ENCODE measurements at places on chromosomes 2 and 18.
A peak's percentile ranks its signal among the peaks of the same experiment; 100 is the strongest.

GRCh38 chr2:208069186-208069585 is 43.9 kb upstream of the PLEKHM3 start:
- no peak for DNase-seq

GRCh38 chr18:38074298-38074876 is 508.8 kb upstream of the CELF4 start:
- DNase-seq, result no peak

- DNase-seq, result no peak
Observed at GRCh38 chr2:27221166-27221565, 4.0 kb downstream of the CAD start.

DNA sequence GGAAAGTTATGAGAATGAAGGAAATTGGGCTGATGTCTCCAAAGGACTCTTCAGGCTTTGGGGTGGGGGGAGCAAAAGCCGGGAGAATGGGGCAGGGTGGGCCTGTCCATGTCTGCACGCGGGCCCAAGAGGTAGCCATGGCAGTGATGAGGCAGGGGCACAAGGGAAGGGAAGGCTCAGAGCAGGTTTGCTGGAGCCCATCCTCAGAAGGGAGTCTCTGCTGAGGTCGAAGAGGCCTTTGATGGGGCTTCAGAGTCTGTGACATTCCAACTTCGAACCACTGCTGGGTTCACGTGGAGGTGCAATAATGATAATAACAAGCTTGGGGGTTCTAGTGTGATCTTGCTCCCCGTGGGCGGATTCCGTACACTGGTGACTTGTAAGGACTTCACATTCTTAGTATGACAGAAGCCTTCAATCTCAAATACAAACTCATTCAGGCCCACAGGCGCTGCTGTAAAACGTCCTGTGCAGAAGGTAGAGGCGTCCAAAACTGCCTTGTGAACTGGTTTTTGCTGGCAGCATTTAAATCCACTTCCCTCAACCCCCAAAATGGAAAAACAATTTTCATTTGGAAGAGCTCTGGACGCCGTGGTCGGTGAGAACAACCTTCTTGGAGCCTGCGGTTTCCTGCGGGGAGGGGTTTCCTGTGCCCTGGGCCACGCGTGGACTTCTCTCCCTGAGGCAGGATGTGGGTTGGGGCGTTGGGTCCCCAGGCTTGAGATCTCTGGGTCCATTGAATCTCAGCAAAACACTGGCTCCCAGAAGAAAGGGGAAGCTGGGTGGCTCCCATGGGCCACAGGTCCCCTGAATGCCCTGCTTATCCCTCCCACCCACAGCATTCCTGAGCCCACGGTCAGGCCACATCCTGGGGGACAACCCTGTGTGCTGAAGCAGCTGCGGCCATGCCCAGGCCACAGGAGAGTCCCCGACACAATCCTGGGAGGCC is 151.0 kb downstream of the TPO start:
- no peak for DNase-seq

GRCh38 chr2:178208817-178209216 is 14.5 kb downstream of the OSBPL6 start:
- DNase-seq, result no peak

GRCh38 chr2:203500951-203501350 is 34.1 kb downstream of the RAPH1 start:
- no peak for DNase-seq

GRCh38 chr2:224751996-224752698 is 36.0 kb upstream of the CCDC195 start:
- DNase-seq, result no peak

DNA sequence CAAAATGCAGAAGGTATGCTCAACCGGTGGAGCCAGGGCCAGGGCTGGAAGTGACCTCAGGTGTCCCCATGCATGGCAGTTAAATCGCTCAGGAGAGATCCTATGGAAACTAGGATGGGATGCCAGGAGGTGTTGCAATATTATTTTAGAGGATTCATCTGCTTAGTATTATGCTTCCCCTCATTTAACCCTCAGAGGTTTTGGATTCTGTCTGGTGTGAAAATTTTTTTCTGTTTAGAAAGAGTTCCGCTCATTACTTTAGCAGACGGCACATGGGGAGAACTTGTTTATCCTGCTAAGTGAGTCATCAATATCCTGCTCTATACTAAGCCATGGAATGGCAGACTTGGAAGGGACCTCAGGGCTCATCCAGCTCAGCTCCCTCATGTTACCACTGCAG is 42.5 kb downstream of the TRIB2 start:
- DNase-seq, result no peak

GRCh38 chr2:105889046-105889445 is 144.3 kb downstream of the NCK2 start:
- DNase-seq, result no peak

GRCh38 chr2:37527361-37527760 is 144.1 kb downstream of the CDC42EP3 start:
- no peak for DNase-seq

- DNase-seq, result no peak
Observed at GRCh38 chr18:13211534-13211933, 7.0 kb upstream of the LDLRAD4 start.

DNA sequence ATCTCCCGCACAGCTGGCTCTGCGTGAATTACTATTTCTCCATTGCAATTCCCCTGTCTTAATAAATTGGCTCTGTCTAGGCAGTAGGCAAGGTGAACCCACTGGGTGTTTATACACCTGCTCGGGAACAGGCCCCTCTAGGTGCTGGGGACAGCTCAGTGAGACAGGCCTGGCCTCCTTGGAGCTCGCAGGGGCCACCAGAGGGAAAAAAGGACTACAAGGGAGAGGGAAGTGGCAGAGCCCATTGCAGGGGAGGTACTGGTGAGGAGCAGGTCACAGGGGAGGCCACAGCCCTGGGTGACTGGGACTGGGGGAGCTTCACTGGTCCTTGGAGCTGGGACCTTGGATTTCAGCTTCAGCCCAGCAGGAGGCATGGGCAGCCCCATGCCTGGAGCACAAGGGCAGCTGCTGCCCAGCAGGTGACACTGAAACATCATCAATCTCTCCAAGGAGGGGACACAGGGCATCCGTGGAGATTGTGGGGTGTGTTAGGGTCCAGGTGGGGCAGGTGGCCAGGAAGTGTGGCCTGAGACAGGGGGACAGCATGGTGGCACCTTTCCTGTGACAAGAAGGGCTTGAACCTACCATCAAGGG is 31.2 kb downstream of the NGEF start:
- no peak for DNase-seq

GRCh38 chr2:51722311-51722710 is 690.4 kb upstream of the NRXN1 start:
- no peak for DNase-seq

GRCh38 chr2:184696644-184697043 is 98.3 kb downstream of the ZNF804A start:
- DNase-seq, result no peak

DNA sequence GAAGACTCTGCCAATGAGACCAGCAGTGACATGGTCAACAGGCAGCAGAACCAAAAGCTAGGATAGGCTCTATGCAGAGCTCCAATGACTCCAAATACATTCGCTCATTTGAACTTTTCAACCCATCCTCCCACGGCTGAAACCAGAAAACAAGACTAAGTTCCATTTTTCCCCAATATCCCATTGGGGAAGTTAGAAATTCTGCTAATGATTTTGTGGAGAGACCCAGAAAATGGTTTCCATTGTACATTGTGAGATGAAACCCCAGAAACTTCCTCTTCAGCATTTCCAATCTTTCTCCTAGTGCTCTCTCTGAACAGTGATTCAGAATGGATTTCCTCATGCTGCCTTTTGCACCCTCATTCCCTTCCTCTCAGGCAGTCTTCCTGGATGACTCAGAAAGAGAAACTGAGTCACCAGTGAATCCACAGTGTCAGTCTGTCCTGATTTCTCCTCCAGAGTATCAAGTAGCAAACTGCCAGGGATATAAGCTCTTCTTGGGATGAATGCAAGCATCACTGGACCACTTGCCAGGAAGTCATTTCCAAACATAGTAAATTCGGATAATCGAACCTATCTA is 467.7 kb upstream of the ID2 start:
- DNase-seq, result no peak

- DNase-seq, result no peak
Observed at GRCh38 chr2:27003857-27004256, 28.9 kb upstream of the TMEM214 start.

DNA sequence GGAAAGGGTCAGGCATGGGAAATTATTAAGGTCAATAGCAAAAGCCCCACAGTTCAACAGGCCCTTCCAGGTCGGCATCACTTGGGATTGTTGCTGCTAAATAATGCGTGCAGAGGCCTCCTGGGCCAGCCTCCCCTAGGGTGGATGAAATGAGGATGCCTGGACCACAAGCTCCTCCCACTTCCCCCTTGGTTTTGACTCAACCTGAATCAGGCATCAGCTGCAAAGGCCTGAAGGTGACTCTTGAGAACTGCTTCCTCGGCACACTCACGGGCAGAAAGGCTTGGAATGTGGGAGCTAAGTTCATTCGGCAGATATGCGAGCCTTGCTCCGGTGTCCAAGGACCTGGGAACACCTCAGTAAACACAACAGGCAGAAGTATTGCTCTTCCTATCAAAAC is 69.3 kb downstream of the MBP start:
- DNase-seq, result no peak

- DNase-seq, result no peak
Observed at GRCh38 chr2:105977212-105977611, 216.9 kb downstream of the UXS1 start.

GRCh38 chr2:204860274-204860673 is 315.0 kb downstream of the PARD3B start:
- DNase-seq, result no peak

DNA sequence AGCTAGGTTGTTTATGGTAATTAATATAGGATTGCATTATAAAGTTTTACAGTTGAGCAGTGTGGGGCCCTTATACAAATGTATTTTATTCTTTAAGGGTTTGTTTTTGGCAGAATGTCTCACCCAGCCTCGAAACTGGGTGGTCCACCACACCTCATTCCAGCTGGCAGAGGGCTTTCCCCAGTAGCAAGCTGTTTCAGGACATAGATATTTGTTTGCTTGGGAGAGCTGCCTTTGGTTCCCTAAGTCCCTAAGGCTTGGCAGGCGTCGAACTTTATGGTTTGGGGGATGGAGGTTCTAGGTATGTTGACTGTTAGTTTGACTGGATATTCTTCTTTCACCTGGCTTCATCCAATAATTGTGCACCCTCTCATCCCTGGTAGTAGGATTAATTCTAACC is 205.9 kb downstream of the KCNS3 start:
- no peak for DNase-seq

DNA sequence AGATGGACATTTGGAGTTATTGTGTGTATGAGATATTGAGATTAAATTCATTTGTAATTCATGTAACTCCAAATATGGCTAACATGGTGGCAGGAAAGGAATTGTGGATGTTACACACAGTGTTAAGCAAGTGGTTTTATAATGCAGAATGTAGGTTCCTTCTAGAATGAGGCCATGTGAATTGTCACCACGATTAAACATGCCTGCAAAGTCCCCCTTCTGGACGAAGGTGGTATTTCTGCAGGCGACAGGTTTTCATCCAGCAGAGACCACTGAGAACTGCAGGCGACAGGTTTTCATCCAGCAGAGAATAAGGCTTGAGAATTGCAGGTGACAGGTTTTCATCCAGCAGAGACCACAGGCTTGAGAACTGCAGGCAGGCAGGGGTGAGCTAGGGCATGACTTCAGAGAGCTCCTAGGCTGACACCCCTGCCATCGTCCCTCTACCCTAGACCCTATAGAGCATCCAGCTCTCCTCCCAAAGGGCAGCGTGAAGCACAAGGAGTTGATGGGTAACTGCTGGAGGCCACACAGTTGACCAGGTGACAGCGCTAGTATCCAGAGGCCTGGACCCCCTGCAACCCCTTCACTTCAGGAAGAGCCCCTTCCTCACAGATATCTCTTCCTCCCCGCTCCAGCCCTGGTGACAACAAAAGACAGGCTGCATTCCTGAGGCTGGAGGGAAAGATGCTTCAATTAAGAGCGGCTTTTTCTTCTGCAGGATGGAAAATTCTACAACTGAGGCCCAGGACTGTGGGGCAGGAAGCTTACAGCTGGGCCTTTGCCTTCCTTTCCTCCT is 175.8 kb downstream of the LOXHD1 start:
- peak; percentile 39 for DNase-seq

GRCh38 chr2:228417526-228417925 is 236.0 kb upstream of the SPHKAP start:
- DNase-seq, result no peak

DNA sequence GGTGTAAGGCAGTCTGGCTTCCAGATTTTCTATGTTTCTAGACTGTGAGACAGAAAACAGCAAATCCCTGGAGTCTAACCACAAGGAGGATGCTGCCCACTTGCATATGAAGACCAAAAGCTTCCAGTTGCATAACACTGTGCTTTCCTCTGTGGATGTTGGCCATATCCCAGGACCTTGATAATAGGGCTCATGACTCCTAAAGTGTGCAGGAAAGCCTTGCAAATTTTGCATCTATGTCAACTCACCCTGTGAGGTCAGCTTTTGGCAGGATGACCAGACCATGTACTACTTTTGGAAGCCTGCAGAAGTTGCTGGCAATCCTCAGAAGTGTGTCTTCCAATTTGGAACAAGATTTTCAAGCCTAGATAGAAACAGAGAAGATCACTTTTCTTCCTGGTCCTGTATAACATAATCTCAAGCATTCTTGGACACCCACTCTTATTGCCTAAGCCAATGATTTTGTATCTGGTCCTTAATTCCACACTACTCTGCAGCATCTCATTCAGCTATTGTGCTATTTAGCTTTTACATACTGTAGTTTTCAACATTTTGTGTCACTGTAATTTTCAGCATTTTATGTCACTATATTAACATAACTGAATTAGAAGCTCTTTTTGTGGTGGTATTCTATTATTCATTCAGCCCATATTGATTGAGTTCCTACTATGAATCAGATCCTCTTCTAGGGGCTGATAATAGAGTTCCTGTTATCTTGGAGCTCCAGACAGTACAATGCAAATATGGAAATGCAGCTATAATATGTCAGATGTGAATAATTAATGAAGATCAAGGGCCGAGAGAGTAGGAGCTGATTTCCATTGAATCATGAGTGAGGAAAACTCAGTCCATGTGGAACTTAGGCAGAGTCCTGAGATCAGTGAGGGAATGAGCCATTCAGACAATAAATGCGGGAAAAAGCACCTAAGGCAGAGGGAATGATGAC is 85.3 kb upstream of the RAB27B start:
- no peak for DNase-seq

GRCh38 chr2:75799859-75800258 is 89.1 kb upstream of the GCFC2 start:
- DNase-seq, result no peak

DNA sequence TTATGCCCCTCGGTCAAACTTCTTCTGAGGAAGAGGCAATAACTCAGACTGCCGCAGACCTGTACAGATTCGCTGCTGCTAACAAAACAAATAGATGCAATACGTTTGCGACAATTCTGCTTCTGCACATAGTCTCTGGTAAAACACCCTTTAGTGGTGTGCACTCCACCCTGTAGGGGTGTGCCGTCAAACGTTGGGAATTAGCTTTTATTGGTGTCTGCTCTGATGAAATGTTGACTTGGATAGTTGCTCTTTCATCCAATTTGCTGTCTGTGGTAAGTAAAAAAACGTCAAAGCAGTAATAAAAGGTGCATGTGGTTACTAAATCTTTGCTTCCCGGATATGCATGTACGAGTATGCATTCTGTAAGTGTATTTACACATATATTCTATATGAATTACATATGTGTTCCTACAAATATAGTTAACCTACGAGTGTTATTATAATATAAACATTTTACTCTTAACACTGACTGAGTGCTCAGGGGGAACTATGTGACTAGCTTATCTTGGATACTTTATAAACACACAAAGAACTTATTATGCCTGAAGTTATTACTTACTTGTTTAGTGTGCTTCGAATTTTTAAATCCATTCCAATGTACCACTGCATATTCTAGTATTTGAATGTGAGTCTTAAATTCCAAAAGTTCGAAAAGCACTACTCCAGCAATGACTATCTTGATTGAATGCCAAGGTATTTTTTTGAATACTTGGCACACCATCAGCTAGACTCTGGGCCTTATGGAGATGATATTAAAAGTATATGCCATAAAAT is 610.2 kb downstream of the ZEB2 start:
- no peak for DNase-seq

All from K562 (cell line).